ENCODE measurements at places on chromosomes 5 and 9.

GRCh38 chr9:20033511-20033910 lies 244.7 kb upstream of the SLC24A2 start:
- H3K36me3 ChIP-seq, result no peaks in the 10 kb centered on the region
- H3K4me3 ChIP-seq, result no peak overlapping the region
- DNase-seq, result no peak
- H3K27me3 ChIP-seq, result no peaks in the 10 kb centered on the region
- no peak overlapping the region for H3K27ac ChIP-seq
- H3K4me1 ChIP-seq, result no peaks in the 10 kb centered on the region

DNA sequence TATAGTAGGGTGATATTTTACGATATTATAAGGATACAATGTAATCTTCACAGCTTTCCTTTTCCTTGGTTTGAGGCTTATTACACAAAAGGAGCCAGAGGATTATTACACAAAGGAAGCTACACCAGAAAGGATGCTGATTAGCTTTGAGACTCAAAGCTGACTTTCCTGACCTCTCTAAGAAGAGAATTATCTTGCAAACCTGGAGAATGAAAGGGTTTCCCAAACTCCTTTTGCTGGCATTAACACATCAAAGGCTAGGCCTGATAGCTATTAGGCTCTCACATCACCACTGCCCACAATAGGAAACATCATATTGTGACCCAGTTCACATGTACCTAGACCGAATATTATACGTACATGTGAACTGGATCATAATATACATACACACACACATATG lies 34.2 kb upstream of the CHD1 start:
- no peak overlapping the region for H3K27ac ChIP-seq
- no peaks in the 10 kb centered on the region for H3K4me1 ChIP-seq
- no peak overlapping the region for H3K4me3 ChIP-seq
- no peaks in the 10 kb centered on the region for H3K27me3 ChIP-seq

DNA sequence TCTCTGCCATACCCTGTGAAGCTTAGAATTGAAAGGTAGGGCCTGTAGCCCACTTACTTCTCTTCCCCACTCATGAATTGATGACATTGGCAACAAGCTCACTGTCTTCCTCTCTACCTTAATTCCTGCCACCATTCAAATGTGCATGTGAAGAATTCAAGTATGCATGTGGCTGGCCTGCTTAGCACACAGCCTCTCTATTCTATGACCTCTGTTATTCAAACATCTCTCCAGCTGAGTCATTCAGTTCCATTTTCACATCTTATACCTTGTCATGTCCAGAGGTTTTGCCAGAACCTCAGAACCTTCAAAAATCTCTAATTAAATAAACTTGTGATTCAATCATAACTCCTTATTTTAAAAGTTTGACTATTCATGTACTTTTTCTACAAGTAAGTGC lies 114.7 kb upstream of the MAN2A1 start:
- no peak overlapping the region for H3K4me3 ChIP-seq
- H3K27me3 ChIP-seq, result no peaks in the 10 kb centered on the region
- no peak for DNase-seq
- H3K4me1 ChIP-seq, result no peaks in the 10 kb centered on the region
- no peaks in the 10 kb centered on the region for H3K36me3 ChIP-seq

DNA sequence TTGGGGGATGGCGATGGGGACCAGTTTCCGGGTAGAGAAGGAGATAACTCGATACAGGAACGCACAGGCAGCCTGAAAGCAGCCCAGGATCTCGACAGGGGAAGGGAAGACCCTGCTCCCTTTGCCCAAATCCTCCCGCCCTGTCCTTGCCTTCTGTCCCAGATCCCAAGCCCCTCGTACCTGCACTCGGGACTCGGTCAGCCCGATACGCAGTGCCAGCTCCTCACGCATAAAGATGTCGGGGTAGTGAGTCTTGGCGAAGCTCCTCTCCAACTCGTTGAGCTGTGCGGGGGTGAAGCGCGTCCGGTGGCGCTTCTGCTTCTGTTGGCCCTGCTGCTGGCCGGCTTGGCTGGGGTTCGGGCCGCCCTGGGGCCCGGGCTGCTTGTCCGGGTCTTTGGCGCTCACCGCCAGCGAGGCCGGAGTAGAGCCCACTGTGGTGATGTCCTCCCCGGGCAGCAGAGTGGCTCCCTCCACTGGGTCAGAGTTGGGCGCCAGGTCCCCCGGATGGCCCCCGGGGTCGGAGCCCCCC lies 1.8 kb downstream of the OTP start:
- no peaks in the 10 kb centered on the region for H3K36me3 ChIP-seq
- DNase-seq, result no peak

DNA sequence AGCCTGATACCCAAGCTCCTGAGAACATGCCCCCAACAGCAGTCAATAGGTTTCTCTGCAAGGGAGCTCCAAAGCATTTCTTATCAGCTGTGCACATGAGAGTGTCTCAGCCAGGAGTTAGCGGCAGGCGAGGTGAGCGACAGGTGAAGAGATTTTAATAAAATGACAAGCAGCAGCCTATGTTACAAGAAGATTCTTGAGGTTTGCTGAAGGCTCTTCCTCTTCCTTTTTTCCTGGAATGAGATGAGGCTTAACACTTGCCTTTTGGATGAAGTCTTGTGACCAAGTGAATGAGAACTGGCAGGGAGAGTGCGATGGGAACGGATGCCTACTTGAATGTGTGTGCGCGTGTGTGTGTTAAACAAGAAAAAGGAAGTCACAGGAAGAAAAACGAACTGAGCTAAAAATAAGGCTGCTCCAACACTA lies 76.1 kb downstream of the SHB start:
- H3K36me3 ChIP-seq, result no peaks in the 10 kb centered on the region
- no peaks in the 10 kb centered on the region for H3K27me3 ChIP-seq
- H3K4me1 ChIP-seq, result peaks cover 29% of the 10 kb centered on the region
- H3K4me3 ChIP-seq, result no peak overlapping the region
- DNase-seq, result no peak
- H3K27ac ChIP-seq, result no peak overlapping the region

GRCh38 chr5:29993286-29993685 lies 1200.2 kb upstream of the CDH6 start:
- no peak overlapping the region for H3K27ac ChIP-seq
- H3K4me3 ChIP-seq, result no peak overlapping the region
- no peaks in the 10 kb centered on the region for H3K27me3 ChIP-seq
- no peak for DNase-seq

DNA sequence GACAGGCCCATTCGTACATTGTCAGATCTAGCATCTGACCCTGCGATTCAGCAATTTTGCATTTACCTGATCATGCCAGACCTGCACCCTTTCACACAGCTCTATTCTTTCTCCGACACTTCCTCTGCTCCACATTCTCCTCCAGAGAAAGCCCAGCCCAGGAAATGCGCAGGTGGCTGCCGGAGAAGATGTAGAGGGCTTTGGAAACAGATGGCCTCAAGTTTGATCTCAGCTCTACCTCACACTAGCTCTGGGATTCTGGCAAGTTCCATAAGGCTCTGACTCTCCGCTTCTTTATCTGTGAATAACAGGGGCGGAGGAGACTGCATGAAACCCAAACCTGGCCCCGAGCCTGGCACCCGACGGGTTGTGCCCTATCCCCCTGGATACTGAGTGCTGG lies 61.5 kb downstream of the GABBR2 start:
- no peaks in the 10 kb centered on the region for H3K4me1 ChIP-seq
- no peak overlapping the region for H3K4me3 ChIP-seq
- DNase-seq, result no peak
- no peak overlapping the region for H3K27ac ChIP-seq
- no peaks in the 10 kb centered on the region for H3K36me3 ChIP-seq

- no peaks in the 10 kb centered on the region for H3K27me3 ChIP-seq
- H3K36me3 ChIP-seq, result no peaks in the 10 kb centered on the region
- peaks cover 10% of the 10 kb centered on the region for H3K4me1 ChIP-seq
Measured at GRCh38 chr5:150311015-150311692, 8.4 kb upstream of the ARSI start.

GRCh38 chr5:170662966-170663365 lies 120.6 kb upstream of the GABRP start:
- H3K36me3 ChIP-seq, result no peaks in the 10 kb centered on the region
- no peak overlapping the region for H3K4me3 ChIP-seq
- no peaks in the 10 kb centered on the region for H3K27me3 ChIP-seq

- H3K36me3 ChIP-seq, result no peaks in the 10 kb centered on the region
- H3K4me3 ChIP-seq, result no peak overlapping the region
- no peaks in the 10 kb centered on the region for H3K27me3 ChIP-seq
Measured at GRCh38 chr5:107341376-107342084, 329.2 kb downstream of the EFNA5 start.

DNA sequence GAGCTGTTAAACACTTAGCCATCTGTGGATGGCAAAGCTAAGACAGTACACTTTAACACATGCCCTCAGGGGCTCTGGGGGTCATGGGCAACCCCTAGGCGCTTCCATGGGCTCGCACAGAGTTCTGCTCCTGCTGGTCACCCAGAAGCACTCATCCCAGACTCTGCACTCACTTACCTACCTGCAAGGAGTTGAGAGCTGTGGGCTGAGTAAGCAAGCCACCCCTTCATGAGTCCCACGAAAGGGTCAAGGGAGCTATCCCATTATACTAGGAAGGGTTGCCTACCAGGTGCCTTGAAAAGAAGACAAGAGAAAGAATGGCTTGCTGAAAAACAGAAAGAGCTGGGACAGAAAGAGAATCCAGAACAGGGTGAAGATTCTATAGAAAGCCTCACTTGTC lies 72.4 kb downstream of the CFAP95 start:
- H3K4me3 ChIP-seq, result no peak overlapping the region
- H3K27ac ChIP-seq, result no peak overlapping the region
- H3K4me1 ChIP-seq, result no peaks in the 10 kb centered on the region
- H3K27me3 ChIP-seq, result no peaks in the 10 kb centered on the region
- H3K36me3 ChIP-seq, result no peaks in the 10 kb centered on the region
- no peak for DNase-seq

- no peak overlapping the region for H3K27ac ChIP-seq
- DNase-seq, result no peak
- H3K27me3 ChIP-seq, result no peaks in the 10 kb centered on the region
- no peaks in the 10 kb centered on the region for H3K4me1 ChIP-seq
- H3K4me3 ChIP-seq, result no peak overlapping the region
- no peaks in the 10 kb centered on the region for H3K36me3 ChIP-seq
Measured at GRCh38 chr5:77924081-77924480, 147.9 kb upstream of the TBCA start.

DNA sequence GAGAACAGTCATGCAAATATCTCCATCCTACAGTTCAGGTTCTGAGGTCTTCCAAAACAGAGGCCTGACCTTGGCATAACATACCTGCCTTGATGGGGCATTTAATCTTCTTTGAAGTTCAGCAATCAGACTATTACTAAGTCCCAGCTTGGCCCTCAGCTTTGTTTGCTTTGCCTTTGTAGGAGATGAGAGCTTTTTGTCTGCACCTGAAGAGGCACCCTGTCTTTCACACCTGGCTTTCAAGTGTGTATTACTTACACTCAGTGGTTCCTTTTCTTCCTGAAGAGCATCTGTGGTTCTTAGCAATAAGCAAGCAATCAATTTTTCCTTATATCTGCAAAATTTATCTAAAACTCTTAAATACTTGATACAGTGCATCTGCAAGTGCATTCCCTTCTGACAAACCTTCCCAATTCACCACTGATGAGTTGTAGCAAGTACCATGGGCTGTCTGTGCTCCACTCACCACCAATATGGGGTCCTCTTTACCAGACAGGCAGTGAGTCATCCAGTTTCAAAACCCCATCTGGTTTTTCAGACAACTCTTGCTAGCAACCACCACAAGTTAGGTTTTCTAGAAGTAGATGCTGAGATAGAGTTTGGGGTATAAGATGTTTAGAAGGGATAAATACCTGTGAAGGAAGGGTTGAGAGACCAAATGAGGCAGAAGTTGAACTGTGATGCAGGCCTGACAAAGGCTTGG lies 100.2 kb downstream of the HINT1 start:
- H3K27ac ChIP-seq, result no peak overlapping the region
- DNase-seq, result no peak
- H3K4me3 ChIP-seq, result no peak overlapping the region

GRCh38 chr9:127129718-127130085 lies 7.3 kb upstream of the ANGPTL2 start:
- no peaks in the 10 kb centered on the region for H3K27me3 ChIP-seq
- DNase-seq, result no peak
- H3K4me1 ChIP-seq, result peaks cover 76% of the 10 kb centered on the region
- H3K36me3 ChIP-seq, result no peaks in the 10 kb centered on the region
- no peak overlapping the region for H3K4me3 ChIP-seq

DNA sequence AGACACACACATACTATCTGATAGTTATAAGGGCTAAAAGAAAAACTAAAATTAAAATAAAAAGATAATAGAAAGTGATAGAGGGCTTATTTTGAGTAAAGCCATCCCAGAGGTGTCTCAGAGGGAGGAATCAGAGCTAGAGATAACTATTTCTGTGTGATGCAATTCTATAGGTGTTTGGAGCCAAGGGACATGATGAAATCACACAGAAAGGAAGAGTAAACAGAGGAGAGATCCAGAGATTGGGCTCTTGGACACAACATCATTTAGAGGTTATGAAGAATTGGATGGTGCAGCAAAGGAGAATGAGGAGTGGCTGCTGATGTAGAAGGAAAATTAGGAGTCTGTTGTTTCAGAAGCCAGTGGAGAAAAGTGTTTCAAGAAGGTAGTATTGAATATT lies 393.5 kb downstream of the DIRAS2 start:
- no peaks in the 10 kb centered on the region for H3K27me3 ChIP-seq
- H3K27ac ChIP-seq, result no peak overlapping the region
- H3K4me3 ChIP-seq, result no peak overlapping the region
- H3K4me1 ChIP-seq, result no peaks in the 10 kb centered on the region
- no peaks in the 10 kb centered on the region for H3K36me3 ChIP-seq

Data from vagina (tissue), 2 donors.